ENCODE measurements at places on chromosomes 4 and X.

DNA sequence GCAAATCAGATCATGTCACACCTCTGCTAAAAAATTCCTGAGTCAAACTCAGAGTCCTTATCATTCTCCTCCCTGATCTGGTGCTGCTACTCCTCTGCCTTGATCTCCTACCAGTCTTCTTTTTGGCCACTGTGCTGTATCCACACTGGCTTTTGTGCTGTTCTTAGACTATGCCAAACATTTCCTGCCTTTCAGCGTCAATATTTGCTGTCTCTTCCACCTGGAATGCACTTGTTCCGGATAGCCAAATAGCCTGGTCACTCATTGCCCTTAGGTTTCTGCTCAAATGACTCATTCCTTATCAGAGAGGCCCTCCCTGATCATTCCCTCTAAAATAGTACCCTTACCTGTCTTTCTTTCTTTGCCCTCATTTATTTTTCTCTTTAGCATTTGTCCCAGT lies 24.4 kb upstream of the RP2 start:
- DNase-seq, result peak; percentile 58

GRCh38 chr4:3341760-3342159 lies 48.9 kb downstream of the RGS12 start:
- DNase-seq, result no peak

DNA sequence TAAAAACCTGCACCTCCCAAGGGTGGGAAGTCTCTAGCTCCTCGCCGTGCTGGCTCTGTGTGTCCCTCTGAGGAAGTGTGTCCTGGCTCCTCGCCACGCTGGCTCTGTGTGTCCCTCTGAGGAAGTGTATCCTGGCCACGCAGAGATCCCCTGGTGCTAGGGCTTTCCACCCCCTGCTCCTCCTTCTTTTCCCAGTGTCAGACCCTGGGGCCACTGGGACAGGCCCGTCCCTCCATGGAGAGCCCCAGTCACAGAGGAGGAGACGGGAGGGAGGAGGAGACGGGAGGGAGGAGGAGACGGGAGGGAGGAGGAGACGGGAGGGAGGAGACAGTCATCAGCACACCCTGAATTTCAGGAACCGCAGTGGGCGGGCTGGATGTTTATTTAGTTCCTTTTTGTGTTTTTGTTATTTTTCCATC lies 53.8 kb upstream of the HGFAC start:
- DNase-seq, result peak; percentile 91

DNA sequence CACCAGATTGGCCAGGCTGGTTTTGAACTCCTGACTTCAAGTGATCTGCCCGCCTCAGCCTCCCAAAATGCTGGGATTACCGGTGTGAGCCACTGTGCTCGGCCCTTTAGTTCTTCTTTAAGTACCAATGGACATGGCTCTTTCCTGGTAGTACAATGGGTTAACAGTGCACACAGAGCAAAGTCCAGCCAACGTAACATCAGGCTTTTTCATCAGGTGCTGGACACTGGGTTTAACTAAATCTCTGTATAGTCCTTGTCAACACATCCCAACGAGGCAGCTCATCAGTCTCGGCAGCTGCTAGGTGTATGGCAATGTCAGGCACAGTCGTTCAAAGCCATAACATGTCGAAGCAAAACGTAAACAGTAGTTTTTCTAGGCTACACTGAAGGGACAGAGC lies 93.8 kb downstream of the HDAC8 start:
- DNase-seq, result no peak
